ENCODE measurements at places on chromosomes 4 and X.

DNA sequence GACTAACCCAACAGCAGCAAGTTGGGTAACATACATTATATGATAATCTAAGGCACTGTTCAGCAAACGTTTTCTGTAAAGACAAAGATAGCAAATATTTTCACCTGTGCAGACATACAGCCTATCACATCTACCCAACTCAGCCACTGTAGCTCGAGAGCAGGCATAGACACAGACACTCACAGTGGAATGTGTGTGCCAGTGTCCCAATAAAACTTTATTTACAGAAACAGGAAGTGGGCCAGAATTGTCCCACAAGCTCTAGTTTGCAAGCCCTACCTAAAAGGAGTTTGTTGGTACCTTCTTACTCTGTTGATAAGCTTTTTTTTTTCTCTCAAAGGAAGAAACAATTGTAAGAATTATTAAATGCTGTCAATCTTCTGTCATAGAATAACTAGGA, 11.9 kb upstream of the FAM9A start:
- no peak for DNase-seq

- no peak for DNase-seq
Measured at GRCh38 chr4:108094131-108094530, 74.6 kb downstream of the LEF1 start.

GRCh38 chrX:106042296-106042695, 3.8 kb upstream of the SERPINA7 start:
- DNase-seq, result no peak

DNA sequence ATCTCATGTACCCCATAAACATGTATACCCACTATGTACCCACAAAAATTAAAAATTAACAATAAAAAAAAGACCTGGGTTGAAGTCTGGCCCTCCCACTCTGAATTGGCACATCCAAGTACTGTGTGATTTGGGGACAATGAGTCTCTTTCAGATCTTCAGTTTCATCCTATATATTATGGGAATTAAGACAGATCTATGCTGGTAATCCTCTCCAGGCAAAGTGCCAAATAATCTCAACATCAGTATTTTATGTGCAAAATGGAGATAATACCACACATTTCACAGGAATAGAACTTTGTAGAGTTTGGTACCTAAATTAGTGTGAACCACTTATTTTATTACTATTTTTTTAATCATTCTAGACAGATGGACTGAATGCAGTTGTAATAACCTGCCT, 11.0 kb upstream of the SCD5 start:
- no peak for DNase-seq

DNA sequence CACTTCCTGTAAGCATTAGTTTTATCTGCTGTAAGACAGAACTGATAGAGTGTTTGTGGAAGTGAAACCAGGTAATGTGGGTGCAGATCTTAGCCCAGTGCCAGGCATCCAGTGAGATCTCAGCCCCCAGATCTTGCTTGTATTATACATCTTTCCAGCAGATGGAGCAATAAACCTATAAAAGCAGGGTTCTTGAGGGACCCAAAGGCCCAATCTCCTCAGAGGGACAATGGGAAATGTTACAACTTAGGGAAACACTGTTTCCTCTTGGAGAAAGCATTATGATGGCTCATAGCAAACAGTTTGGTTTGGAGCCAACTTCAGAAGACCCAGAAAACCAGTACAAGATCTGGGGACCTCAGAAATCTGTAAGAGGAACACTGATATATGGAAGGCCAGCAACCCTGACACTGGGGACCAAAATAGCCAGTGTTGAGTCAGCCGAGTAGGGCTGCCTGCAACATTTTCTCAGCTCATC, 206.3 kb downstream of the SLC7A11 start:
- DNase-seq, result peak; percentile 84

- DNase-seq, result no peak
Measured at GRCh38 chr4:2824836-2825381, 18.7 kb upstream of the ADD1 start.

GRCh38 chr4:20254511-20255250, 3.0 kb downstream of the SLIT2 start:
- peak; percentile 67 for DNase-seq

Measured in foreskin fibroblast (primary cell).